Mucosa of gallbladder (tissue), 1 donor: ENCODE measurements at places on chromosomes 11 and 22. TPM values are rescaled to one million over a fixed set of nuclear protein-coding genes. Genes with fewer than 3 reads are reported as not detected.

Gene POTEH
- not detected for total RNA-seq

DNA sequence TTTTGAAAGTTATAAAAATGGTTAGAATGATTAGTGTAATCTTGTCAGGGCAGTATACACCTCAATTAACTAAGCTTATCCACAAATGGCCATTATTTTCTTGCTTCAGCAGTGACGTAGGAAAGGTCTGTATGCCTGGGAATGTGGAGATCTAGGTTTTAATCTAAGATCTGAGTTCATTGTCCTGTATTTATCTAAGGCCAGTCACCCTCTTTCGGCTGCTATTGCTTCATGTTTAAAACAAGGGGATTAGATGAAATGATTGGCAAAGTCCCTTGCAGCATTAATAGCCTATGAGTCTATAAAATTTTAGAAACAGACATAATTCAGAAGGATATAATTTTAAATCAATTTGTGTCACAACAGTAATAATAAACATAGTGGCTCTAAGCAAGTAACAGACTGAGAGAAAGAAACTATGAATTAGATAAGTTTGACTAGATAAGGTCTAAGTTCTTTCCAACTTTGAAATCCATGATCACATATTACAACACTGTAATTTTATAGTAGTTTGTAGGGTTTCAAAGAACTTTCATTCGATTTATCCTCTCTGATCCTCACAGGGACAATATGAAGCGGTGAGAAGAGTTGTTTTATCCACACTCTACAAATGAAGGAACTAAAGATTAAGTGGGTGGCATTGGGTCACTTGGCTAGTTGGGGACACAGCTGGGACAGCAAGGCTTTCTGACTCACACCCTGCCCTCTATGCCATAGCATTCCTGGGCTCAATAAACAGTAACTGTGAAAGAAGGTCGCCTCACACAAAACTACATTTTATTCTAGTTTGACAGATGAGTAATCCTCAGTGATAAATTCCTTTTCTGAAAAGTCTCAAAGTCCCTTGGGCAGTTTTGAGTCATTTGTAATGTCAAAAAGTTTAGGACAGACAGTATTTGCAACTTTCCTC is 60.6 kb upstream of the RDX start:
- no peak for DNase-seq

DNA sequence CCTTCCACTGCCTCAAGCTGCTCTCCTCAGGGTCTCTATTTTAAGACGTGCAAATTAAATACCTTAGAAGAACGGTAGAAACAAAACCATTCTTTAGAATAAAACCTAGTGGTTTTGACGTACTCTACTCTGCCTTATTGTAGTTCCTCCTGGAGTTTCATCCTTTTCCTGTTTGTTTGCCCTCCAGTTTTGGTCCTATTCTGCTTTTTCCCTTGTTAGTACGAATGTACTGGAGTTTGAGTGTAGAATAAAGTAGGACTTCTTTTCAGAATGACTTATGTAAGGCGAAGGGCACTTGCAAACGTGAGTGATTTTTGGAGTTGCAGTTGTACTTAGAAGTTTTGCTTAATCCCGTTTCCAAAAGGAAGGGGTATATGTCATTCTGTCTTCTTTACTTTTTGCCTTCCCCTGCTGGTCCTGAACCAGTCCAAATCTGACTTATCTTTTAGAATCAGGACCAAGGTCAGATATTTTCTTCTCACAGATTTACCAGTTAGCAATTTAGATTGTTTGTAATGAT is 1.4 kb downstream of the SIK2 start:
- DNase-seq: no peak

Gene PLAAT2
- total RNA-seq: 2.1 TPM

GRCh38 chr11:12815129-12815480 is 140.9 kb downstream of the TEAD1 start:
- no peak for DNase-seq

Gene APOL4
- 3.4 TPM for total RNA-seq

DNA sequence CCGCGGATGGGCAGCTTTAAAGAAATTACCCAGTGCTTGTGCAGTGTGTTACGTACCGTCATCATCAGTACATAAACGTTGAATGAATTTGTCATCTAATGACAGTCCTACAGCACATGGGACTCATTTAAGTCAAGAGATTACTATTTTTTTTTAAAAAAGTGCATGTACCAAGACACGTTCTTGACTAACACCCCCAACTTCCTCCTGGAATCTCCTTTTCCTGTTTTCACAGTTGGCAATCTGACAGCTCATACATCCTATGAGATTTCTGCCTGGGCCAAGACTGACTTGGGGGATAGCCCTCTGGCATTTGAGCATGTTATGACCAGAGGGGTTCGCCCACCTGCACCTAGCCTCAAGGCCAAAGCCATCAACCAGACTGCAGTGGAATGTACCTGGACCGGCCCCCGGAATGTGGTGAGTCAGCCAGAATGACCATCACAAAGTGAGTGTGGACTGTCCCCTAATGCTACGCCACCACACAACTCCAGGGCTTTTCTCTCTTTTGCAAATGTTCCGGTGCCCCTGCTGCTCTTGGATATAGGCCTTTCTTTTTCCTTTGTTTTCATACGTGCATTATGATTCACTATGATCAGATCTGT is 162.0 kb upstream of the SORL1-AS1 start:
- DNase-seq: no peak

DNA sequence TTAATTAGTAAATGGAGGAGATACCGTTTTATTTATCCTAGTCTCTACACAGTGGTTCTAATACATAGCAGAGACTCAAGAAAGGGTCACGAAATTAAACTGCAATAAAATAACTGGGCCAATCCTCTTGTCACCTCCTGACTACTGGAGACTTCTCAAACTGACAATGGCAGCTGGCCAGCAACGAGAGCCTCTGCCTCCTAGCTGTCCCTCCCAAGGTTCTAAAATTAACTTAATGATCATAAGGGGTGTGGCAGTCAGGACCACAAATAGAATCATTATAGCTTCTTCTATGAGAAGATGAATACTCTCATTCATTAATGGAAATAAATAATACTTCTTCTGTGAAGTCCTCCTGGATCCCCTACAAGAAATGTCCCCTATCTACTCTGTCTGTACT is 63.8 kb upstream of the APOA1 start:
- no peak for DNase-seq

GRCh38 chr11:134345237-134345550 is 13.4 kb downstream of the GLB1L2 start:
- DNase-seq: no peak

GRCh38 chr11:129208863-129209262 is 16.7 kb upstream of the ARHGAP32 start:
- no peak for DNase-seq

Gene STT3A
- total RNA-seq: 139 TPM

Gene EHF
- total RNA-seq: 176 TPM

- peak; percentile 76 for DNase-seq
These were observed 29.7 kb downstream of the ZFTA start for GRCh38 chr11:63738720-63739360.
